ENCODE measurements at places on chromosomes 7 and 10.

DNA sequence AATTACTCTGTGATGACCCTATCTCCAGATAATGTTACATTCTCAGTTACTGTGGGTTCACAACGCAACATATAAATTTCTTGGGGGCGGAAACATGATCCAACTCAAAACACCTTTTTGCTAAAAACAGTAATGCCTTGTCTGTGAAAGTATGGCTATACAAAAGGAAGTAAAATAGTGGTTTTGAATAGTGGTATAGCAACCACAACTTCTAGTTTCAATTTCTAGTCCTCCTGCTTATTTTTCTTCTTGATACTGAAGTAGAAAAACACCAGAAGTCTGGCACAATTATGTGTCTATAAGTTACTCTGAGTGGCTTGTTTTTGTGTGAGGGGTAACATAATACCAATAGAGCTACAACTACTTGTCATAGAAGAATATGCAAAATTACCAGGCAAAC, 21.5 kb upstream of the ZNF800 start:
- DNase-seq = no peak

DNA sequence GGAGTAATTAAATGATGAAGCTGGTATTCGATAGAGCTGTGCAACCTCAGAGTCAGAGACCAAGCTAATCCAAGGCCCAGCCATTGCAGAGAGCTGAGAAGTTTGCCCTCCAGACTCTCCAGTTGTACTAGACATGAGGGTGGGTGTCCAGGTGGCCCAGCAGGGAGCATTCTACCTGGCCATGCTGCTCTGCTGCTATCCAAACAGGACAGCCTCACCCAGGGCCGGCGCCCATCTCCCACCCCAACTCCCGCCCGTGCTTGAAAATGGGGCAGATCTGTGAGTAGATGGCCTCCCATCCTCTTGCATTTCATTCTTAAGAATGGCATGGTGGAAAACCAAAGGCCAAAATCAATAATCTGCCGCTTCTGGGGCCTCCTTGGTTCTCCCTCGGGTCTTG, 124.2 kb downstream of the TCERG1L start:
- DNase-seq = no peak

GRCh38 chr10:118447478-118448270, 105.5 kb upstream of the FAM204A start:
- DNase-seq = no peak

GRCh38 chr7:82729172-82730030, 285.8 kb upstream of the CACNA2D1 start:
- DNase-seq = peak; percentile 91

DNA sequence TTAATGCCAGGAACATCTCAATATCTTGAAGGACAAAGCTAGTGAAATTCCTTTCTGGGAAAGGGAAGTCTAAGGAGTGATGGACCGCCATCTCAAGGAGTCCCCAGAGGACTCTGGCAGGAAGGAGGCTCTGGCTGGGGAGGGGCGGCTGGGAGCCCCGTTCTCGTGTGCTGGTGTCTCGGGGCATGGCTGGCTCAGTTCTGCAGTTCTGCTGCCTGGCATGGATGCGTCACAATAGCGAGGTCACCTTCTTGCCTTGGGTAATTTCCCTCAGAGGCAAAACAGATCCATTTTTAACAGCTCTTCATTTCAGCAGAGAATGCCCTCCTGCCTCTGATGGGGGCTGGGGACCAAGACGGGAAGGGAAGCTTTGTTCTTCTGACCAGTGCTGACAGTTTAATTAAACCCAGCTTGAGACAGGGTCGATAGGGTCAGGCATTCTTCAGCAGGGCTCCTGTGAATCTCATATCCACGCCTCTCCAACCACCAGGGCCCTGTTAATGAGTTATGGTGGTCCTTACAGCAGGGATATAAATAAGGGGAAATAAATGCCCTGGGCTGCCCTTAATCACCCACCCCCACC, 35.7 kb downstream of the SLIT1 start:
- peak; percentile 20 for DNase-seq

DNA sequence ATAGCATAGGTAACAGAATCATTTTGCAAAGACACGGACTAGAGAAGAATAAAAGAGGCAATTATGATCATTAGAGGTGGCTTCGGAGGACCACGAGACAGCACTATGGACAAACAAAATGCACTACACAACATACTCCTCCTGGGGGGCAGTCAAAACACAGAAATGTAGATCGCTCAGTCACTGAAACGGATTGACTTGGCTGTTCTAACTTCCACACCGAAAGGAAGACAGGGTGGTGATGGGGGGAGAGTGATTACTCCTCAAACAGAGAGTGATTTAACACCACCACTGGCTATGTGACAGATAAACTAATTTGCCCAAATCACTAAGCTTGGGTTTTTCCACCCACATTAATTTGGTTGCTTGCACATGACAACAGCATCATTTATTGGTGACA, 14.1 kb upstream of the PPA1 start:
- DNase-seq = no peak

GRCh38 chr7:32068411-32069101, 1.7 kb downstream of the PDE1C start:
- no peak for DNase-seq

DNA sequence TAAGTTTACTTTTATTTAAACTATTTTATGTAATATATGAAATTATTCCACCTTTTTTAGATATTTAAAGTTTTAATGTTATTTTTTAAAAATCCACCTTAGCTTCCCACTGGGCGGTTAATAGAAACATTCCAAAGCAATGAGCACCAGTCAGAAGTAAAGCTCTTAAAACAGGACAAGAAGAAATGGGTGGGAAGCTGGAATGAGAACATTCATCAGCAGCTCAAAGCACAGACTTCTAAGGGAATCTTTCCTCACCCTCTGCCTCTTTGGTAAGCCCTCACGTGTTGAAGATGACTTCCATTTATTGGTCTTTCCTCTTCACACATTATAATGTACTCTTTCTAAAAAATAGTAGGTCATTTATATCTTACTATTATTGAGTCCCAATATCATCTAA, 3.1 kb downstream of the AGMO start:
- DNase-seq = no peak

DNA sequence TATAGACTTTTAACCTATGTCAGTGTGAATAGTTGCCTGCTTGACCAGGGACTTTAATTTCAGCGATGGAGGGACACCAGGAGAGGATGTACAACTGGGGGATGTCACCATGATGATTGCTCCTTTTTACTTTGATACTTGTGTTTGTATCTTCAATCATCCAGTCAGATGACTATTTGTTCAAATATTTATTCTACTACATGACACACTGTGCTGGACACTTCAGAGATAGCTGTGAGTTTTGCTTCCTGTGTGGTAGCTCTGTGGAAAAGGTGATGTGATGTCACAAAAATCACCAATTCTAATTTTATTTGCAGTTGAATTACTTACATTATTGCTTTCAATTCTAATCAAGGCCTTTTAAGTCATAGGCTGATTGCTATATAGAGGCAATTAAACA, 62.7 kb upstream of the CREB5 start:
- no peak for DNase-seq

DNA sequence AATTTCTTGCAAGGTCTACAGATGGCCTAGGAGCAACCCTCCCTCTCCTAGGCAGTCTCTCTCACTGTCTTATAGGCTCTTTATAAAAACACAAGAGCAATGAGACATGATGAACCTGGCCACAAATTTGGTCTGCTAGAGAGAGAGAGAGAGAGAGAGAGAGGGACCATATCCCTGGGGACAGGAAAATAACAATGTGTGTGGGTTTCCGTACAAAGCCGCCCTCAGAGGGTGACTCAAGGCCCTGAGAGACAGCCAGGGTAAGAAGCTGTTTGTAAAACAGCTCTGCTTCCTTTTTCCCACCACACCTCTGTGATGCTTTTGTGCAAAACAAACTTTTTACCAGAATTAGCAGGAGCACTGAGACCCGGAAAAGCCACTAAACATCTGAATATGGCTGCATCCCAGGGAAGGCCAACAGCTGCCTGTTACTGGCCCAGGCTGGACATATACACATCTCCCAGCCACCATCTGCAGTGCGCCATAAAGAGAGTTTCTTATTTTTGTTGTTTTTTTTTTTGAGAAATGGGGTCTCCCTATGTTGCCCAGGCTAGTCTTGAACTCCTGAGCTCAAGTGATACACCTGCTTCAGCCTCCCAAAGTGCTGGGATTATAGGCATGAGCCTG, 18.4 kb downstream of the GIMAP5 start:
- no peak for DNase-seq

DNA sequence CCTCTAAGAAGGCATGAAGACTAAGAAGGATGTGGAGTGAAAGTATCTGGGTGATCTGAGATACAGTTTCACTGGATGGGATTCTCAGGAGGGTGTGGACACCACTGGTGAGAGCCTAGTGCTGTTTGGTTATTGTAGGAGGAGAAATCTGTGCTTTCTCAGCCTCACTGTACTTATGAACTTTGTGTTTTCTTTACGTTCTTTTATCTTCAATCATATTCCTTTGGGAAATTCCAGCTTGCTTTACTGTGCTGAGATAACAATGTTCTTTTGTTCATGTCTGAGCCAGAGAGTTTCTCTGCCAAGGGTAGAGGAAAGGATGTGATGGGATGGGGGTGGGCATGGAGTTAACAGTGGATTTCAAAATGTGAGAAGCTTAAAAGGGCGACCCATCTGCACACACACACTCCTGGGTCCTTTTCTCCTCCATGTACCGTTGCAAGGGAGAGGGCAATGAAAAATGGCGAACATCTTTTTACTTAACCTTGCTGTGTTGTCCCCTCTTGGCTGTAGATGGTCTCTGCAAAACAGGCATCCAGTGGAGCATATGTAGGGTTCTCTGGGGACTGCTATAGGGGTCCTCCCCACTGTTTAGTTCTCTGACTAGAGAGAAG, 25.0 kb upstream of the TAX1BP1 start:
- no peak for DNase-seq
